ENCODE measurements at places on chromosomes 12 and 14.

- no peak for DNase-seq
These were observed 54.7 kb upstream of the GTF2A1 start for GRCh38 chr14:81275305-81276072.

GRCh38 chr14:34937442-34937841 is 45.4 kb upstream of the SRP54 start:
- DNase-seq = no peak

DNA sequence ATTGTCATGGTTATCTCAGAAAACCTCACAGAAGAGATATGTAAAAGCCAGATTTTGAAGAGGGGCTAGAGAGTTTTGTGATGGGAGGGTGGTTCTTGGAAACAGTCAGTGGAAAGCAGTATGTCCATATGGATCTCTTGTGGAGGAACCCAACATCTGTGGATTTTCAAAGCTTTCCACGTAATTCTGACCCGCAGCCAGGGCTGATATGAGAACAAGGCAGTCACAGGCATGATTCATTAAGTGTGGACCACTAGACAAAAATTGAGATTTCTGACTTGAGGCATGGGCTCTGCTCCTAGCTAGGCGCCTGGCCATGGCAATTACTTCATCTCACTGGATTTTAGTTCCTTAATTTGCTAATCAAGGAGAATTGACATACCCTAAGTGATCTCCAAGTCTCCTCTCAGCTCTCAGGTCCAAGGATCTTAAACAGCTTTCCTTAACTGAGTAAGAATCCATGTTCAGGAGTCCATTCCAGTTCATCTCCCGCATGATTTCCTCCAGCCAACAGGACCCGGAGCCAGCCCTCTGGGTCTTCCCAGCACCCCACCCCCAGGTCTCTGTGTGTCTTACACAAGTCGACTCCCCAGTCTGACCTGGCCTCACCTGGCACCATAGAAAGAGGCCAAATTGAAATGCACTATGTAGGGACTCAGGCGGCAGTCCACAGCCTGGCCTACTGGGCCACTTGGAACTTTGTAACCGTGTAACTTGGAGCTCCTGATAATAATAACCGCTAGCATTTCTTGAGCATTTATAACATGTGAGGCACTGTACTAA is 176.3 kb upstream of the PARP11 start:
- no peak for DNase-seq

DNA sequence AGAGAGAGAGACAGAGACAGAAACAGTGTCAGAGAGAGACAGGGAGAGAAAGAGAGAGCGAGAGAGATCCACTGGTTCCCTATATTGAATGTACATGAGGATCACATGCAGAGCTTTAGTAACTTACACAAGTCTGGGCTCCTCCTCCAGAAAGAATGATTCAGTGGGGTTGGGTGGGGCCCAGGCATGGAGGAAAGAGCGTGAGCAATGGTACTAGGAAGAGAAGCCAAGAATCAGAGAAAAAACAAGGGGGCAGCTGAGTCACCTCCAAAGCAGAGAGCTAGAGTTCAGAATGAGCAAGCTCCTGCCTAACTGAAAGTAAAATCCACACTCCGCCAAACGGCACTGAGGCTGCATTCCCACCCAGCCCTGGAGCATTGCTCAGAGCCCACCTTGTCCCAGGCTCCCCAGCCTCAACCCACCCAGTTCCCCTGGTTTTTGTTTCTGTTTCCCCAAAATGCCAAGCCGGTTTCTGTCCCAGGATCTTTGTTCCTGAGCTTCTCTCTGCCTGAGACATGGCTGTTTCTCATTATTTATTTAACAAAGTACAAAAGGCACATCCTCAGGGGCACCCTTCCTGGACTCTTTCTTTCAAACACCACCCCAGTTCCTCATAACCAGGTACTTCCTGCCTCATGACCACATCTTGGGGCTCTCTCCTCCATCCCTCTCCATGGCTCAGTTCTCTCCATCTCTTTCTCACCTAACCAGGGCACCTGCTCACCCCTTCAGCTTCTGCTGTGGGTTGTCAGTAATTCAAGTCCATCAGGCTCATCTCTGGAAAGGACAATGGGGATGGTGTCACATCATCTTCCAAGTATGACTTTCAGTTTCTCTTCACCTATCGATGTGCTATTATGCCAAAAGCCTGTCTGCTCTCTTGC is 670.3 kb upstream of the TBX3 start:
- DNase-seq = no peak

DNA sequence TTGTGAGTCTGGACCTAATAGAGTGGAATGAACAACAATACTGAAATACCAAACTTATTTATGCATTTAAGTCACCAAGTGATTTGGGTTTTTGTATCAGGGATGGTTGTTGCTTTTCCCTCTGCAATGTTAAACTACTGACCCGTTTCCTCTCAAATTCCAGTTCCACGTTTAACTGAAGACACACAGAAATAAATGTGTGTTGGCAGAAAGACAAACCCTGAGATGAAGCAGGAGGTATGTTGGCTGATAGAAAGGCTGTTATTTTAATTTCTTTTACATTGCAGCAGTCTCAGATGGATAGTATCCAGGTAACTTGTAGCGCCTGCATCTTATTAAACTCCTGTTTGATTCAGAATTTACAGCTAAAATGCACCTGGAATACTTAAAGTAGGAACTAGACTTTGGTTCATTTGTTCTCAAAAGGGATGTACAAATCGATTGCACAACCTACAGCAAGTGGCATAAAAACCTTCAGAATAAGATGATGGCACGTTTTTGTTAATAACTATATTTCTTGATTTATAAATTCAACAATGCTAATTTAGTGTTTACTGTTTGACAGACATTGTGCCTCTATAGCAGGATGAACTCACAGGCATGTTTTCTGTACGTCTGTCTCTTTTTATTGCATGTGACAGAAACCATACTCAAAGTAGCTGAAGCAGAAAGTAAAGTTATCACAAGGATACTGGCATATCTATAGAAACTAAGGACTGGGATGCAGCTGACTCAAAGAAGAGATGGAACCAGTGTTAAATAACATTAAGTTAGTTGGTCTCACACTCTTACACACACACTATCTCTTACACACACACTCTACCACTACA is 405.7 kb downstream of the ZFP36L1 start:
- DNase-seq = no peak

DNA sequence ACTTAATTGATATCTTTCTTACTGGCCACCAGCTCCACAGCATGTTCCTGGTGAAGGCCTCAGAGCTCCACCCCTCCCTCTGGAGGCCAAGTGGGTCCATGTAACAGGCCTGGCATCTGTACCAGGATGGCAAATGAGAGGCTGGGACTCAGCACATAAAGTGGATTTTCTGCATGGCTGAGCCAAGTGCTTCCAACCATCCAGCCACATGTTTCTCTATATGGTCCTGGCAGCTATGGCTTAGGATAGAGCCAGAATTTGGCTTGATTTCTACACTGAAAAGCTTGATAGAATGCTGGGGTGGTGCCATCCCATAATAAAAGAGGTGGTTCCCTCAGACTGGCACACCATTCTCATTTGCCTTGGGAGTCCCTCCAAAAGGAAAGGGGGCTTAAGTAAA is 94.1 kb downstream of the PAX9 start:
- DNase-seq = no peak

GRCh38 chr14:77126461-77126990 is 15.1 kb downstream of the ZDHHC22 start:
- no peak for DNase-seq

DNA sequence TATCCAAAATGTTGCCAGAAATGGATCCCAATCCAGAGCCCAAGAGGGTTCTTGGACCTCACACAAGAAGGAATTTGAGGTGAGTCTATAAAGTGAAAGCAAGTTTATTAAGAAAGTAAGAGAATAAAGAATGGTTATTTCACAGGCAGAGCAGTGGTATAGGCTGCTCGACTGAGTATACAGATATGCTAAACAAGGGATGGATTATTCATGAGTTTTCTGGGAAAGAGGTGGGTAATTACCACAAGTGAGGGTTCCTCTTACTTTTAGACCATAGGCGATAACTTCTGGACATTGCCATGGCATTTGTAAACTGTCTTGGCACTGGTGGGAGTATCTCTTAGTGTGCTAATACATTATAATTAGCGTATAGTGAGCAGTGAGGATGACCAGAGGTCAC is 73.6 kb downstream of the ETNK1 start:
- no peak for DNase-seq

- no peak for DNase-seq
These were observed 46.9 kb downstream of the C14orf132 start for GRCh38 chr14:96086032-96086431.

- DNase-seq = no peak
These were observed 17.8 kb downstream of the KIF26A start for GRCh38 chr14:104156142-104156541.

- DNase-seq = no peak
These were observed 13.0 kb downstream of the TMEM52B start for GRCh38 chr12:10191865-10192264.

GRCh38 chr12:24948420-24948756 is 513 bp downstream of the BCAT1 start:
- DNase-seq = peak; percentile 11

- DNase-seq = no peak
These were observed 44.7 kb downstream of the KLRG1 start for GRCh38 chr12:9034095-9034494.

All from stimulated activated CD4-positive, alpha-beta T cell treated with anti-CD3 and anti-CD28 coated beads, TNF-alpha, amount 100 ng/mL, for 48 hours (primary cell).